AG04450 (cell line): ENCODE measurements at places on chromosomes 11 and 22. TPM values are rescaled to one million over a fixed set of nuclear protein-coding genes. Genes with fewer than 3 reads are reported as not detected.
A peak's percentile ranks its signal among the peaks of the same experiment; 100 is the strongest.

GRCh38 chr11:35138943-35139721 is at the start of gene CD44:
Gene CD44 (plus strand): TSS chr11:35139171. CDS start chr11:35139304, 133 bp downstream.
- peak; percentile 73 for DNase-seq

DNA sequence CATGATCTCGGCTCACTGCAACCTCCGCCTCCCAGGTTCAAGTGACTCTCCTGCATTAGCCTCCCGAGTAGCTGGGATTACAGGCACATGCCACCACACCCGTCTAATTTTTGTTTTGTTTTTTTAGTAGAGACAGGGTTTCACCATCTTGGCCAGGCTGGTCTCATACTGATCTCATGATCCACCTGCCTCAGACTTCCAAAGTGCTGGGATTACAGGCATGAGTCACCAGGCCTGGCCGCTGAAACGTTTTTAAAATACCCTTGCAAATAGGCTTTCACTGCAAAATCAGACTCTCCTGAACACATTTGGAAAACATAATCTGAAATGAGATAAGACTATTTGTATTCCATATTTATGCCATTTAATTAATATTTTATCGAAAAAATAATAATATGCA is 826.1 kb upstream of the CNTN5 start:
- DNase-seq: no peak

DNA sequence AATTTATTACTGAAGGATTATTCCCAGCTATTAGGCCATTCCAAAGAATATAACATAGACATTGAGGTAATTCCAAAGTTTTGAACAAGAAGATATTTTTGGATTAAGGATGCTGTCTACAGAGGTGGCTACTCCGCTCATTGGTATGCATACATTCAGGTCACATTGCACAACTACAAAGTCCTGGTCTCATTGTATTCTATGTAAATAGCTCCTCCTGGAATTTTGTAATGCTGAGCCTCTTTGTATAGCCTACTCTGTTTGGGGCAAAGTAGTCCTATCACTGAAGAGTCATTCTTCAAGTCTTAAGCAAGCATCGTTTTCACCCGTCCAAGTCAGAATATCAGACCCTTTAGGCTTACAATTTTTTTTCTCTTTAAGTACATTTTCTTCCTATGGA is 142.4 kb downstream of the KIF18A start:
- DNase-seq: no peak

GRCh38 chr11:64232182-64232966 is 2.0 kb upstream of the VEGFB start:
- DNase-seq: no peak

GRCh38 chr11:57459164-57460021 is 935 bp upstream of the RTN4RL2 start:
- no peak for DNase-seq

- DNase-seq: no peak
These were observed 75.2 kb downstream of the TEAD1 start for GRCh38 chr11:12749442-12749841.

- DNase-seq: no peak
These were observed 28.5 kb downstream of the GLB1L2 start for GRCh38 chr11:134360050-134360835.

LRRN4CL gene
- polyA plus RNA-seq: 4.1 and 5.7 TPM in 2 replicates

IGHMBP2 gene
- polyA plus RNA-seq: 8.7 and 9.1 TPM in 2 replicates

OR5A1 gene
- polyA plus RNA-seq: not detected in 2 replicates

SOX10 gene
- not detected in 2 replicates for polyA plus RNA-seq

BDNF gene
- 72.0 and 85.6 TPM in 2 replicates for polyA plus RNA-seq

FAT3 gene
- polyA plus RNA-seq: 0.11 and 0.27 TPM in 2 replicates
